ENCODE measurements at places on chromosomes 16 and 17.

GRCh38 chr16:27430512-27430911 is 28.5 kb downstream of the IL21R start:
- DNase-seq: no peak

- DNase-seq: no peak
Observed at GRCh38 chr16:75351183-75351582, 82.1 kb downstream of the CFDP1 start.

DNA sequence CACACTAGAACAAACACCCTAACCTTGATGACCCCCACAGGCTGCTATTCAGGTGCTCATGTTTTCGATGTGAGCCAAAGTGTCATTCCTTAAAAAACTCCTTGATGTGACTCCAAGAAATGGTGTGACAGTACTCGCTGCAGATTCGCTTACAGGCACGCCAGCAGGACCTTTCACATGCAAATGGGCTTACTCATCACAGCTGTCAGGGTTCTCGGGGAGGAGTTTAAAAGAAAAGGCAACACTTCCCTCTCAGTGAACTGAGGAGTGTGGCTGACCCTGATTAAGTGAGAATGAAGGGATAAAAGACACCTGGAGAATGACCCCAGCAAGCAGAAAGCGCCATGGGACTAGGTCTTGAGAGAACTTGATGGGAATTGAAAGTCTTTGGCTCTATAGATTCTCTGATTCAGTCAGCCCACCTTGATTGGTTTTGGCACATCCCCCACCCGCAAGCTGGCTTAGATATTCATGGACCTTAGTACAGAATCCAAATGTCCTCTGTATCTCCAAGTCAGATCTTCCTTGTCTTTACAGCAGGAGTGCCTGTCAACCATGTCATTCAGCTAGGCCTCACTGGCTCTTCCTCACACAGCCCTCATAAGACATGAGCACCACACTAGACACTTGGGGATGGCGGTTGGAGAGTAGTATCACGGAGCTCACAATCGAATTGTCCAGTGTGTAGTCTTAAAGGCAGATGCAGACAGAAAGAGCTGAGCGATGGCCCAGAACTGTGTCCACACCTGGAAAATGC is 82.6 kb downstream of the HIC1 start:
- no peak for DNase-seq

- DNase-seq: no peak
Observed at GRCh38 chr17:41638194-41638593, 13.8 kb upstream of the KRT17 start.

GRCh38 chr16:74309789-74310781 is 13.5 kb downstream of the PSMD7 start:
- DNase-seq: no peak

DNA sequence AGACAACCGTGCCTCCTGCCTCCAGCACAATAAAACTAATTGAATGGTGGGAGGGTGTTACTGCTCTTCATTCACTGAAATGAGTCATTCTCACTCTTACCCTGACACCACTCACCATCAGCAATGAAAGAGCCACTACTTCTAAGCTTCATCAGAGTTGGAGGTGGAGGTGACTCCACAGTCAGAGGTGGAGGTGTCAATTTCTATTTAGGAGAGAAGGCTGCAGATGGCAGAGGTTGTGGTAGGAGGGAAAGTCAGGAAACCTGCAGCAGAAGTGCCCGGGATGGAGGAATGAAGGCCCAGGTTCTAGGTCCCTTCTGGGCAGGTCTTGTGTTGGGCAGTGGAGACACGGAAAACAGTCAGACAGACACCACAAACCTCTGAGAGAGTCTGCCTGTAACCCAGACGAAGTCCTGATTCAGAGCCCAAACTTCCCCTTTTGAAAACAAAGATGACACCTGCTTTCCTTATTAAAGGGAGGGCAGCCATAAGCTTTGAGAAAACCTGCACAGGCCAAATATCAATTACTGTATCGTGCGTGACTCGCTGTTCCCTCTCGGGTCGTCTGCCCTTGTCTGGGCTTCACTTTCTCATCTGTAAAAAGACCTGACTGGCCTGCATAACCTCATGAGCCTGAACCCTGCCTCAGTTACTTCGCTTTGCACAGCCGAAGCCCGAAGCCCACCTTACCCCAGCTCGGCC is 668 bp downstream of the ATPAF2 start:
- DNase-seq: peak; percentile 39

GRCh38 chr16:27700304-27700995 is 150.5 kb downstream of the KATNIP start:
- no peak for DNase-seq

- DNase-seq: no peak
Observed at GRCh38 chr17:36731811-36732210, 130.4 kb downstream of the MRM1 start.

DNA sequence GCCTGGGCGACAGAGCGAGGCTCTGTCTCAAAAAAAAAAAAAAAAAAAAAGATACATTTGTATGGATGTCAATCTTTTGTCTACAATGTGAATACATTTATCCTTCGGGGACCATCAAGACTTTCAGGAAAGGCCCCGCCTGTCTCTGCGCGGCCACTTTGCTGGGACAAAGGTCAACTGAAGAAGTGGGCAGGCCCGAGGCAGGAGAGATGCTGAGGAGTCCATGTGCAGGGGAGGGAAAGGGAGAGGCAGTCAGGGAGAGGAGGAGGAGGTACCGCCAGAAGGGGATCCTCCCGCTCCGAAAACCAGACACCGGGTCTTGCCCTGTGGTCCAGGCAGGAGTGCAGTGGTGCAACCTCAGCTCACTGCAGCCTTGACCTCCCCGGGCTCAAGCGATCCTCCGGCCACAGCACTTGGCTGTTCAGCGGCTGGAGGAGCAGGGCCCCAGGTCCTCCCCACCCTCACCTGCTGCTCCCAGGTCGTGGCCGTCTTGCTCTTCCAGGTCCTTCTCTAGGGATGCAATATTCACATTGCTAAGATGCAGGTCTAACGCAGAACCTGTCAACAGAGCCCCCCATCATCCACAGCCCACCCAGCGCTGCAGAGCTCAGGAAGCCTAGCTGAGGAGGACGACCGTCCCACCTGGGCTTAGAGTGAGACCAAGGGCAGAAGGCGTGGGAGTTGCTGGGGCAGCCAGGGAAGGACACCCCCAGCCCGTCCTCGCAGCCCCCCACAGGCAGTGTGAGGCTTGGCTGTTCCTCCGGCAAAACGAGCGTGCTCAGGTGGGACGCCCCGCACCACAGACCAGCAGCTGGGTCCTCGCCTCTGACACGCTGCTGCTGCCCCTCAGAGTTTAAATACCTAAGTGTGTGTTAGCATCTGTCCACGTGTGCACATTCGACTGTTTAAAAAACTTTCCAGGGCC is 19.6 kb downstream of the GNPTG start:
- DNase-seq: no peak

DNA sequence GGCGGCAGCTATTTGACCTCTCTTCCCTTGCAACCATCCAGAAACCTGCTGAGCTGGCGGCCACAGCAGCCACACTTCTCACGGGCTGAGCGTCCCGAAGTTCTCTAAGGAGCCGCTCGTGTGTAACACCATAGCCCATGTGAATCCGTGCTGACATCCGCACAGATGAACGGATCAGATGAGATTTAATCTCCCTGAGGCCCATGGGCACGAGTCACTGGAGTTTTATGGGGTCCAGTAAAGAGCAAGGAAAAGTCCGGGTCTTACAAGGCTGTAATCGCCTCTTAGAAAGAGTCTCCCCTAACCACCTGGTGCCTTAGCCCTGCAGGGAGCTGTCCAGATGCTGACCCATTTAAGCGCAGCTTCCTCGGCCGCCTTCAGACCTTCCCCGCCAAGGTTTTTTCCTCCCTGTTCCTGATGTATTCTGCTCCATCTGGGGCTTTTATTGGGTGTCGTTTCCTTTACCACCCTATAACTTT is 5.5 kb upstream of the CACNG5 start:
- DNase-seq: no peak

DNA sequence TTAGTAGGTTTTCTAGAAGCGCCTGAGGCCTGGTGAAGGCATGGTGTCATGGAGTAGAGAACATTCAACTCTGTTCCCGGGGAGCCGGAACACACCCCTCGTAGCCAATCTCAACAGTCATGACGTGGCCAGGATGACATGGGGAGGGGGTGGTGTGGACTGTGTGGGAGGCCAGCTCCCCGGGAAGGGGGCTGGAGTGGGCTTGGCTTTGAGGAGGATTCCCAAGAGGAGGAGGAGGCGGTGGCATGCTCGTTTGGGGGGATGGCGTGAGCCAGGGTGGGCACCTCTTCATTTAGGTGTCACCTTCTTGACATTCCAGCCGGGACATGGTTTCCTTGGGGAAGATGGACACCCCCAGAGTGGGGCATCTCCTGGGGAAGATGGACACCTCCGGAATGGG is 257.5 kb downstream of the SEC14L1 start:
- no peak for DNase-seq

DNA sequence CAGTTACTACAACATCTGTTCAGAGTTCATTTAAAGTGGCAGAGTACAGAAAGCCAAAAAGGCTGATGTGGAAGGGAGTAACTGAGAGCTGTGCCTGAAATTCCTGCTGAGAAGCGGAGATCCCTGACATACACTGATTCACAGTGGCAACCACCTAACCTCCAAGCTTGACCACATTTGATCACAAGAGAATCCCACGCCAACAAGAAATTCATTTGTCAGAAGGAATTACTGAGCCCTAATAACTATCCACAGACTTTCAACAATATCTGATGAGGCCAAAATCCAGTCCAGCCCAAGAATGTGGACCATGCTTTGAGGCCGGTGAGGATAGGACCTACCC is 168.5 kb upstream of the RPH3AL start:
- no peak for DNase-seq

GRCh38 chr17:11700668-11701067 is 102.4 kb downstream of the DNAH9 start:
- DNase-seq: no peak

DNA sequence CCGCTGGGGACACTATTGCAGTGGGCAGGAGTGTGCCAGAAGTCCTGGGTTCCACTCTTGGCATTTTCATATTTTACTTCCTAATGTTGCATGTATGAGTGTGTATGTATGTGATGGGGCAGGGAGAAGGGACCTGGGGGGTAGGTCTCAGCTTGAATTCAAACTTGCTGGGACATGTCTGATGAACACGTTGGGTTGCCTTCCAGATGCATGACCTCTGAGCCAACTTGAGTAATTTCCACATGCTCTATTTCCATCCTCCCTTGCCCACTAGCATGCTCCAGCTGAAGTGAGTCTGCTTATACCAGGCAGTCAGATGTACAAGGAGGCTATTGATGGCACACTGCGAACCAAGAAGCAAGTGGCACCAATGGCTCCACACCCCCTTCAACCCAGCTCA is 32.9 kb upstream of the SRSF1 start:
- DNase-seq: no peak

GRCh38 chr16:53625221-53625620 is 78.4 kb downstream of the RPGRIP1L start:
- no peak for DNase-seq

- DNase-seq: no peak
Observed at GRCh38 chr17:7208027-7208571, 11.5 kb downstream of the DLG4 start.

DNA sequence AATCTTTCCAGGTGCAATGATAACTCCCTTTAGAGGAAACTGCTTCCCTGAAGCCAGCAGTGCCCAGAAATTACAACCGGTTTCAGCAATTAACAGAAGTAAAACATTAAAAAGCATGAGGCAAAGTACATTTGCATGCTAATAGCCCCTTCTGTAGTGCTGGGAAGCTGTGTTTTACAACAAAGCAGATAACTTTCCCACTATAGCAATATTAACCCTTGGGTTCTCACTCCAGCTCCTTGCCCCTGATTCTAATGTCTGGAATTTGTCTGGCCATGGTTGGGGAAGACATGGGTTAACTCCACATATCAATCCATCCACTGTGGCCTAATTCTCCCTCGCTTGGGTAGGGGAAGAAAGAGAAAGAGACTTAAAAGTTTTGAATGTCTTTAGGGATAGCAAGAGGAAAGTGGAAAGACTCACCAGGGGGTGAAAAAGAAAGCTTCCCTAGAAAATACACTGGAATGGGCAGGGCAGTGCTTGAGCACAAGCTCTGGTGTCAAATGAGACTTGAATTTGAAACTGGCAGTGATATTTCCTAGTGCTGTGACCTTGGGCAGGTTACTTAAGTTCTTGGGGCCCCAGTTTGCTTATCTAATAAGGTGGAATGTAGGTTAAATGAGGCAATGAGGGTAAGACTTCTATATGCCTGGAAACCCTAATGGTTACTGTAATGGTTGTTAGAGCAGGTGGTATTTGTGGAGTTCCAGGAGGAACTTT is 102.0 kb downstream of the SOX9 start:
- DNase-seq: no peak

- DNase-seq: no peak
Observed at GRCh38 chr17:82217120-82217529, 4.5 kb upstream of the CCDC57 start.

GRCh38 chr17:44267818-44268490 is at the start of gene SLC4A1:
TSS of gene SLC4A1 (minus strand) at chr17:44268135. CDS start at chr17:44262866, 5,269 bp downstream.
- no peak for DNase-seq

- no peak for DNase-seq
Observed at GRCh38 chr16:4404247-4404966, 12.0 kb downstream of the CORO7 start.

DNA sequence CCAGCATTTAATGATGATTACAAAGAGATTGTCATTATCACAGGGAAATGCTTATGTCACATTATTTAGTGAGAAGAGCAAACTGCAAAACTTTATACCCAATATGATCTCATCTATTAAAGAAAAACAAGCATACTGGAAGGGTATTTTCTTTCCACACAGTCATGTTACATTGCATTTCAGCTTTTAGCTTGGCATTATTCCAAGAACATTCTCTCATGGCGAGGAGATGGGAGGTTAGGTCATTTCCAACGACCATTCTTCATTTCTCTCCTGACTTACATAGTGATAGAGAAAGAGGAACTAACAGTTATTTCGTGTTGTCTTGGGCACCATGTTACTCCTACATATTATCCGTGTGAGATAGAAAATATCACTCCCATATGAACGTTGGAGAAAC is 309.4 kb upstream of the XYLT1 start:
- no peak for DNase-seq

- no peak for DNase-seq
Observed at GRCh38 chr17:3003296-3004149, 59.9 kb downstream of the OR1D5 start.

GRCh38 chr17:9839433-9839832 is 13.7 kb downstream of the GLP2R start:
- no peak for DNase-seq

- no peak for DNase-seq
Observed at GRCh38 chr17:1604831-1605528, 23.7 kb downstream of the SLC43A2 start.

Data from activated CD4-positive, alpha-beta T cell treated with anti-CD3 and anti-CD28 coated beads, Interleukin-2, amount 50 U/mL, for 24 hours (primary cell).